Stimulated activated CD4-positive, alpha-beta T cell treated with anti-CD3 and anti-CD28 coated beads, Interleukin-1b, Interleukin-23, amount 100 ng/mL, for 1 hour (primary cell): ENCODE measurements at places on chromosomes 1 and 21.

- DNase-seq: peak; percentile 63
Measured at GRCh38 chr1:35451125-35451528, 106.1 kb downstream of the KIAA0319L start.

DNA sequence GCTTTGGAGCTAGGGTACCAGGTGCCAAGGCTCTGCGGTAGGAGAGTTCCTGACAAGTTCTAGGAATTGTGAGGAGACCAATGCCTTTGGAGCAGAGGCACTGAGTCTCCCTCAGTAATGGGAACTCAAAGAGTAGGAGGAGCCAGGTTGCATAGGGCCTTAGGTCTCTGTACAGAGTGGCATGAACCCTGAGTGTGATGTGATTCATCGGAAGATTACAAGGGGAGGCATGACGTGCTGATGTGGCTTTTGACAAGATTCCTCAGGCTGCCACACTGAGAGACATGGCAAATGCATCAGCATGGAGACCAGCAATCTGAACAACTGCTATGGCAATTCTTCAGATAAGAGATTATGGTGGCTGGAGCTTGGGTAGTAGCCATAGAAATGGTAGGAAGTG, 94.6 kb upstream of the SLC44A3 start:
- DNase-seq: no peak

- no peak for DNase-seq
Measured at GRCh38 chr1:24923485-24924113, 6.5 kb downstream of the RUNX3 start.

DNA sequence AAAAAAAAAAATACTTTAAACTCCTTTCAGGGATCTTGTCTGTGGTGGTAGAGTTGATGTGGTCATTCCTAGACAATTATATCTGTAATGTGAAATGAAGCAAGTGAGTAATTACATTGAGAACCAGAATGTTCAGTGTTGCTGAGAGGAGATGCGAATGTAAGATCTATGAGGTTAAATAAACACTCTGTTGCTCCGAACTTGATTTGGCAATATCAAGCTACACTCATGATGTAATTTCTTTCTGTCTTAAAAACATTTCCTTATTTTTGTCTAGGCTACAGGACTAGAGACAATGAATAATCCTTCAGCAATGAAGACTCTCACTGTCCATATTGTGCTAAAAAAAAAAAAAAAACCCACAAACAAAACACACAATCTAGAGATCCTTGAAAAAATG, 63.1 kb upstream of the IGSF5 start:
- DNase-seq: no peak

GRCh38 chr1:162110910-162111309, 41.4 kb downstream of the NOS1AP start:
- no peak for DNase-seq

DNA sequence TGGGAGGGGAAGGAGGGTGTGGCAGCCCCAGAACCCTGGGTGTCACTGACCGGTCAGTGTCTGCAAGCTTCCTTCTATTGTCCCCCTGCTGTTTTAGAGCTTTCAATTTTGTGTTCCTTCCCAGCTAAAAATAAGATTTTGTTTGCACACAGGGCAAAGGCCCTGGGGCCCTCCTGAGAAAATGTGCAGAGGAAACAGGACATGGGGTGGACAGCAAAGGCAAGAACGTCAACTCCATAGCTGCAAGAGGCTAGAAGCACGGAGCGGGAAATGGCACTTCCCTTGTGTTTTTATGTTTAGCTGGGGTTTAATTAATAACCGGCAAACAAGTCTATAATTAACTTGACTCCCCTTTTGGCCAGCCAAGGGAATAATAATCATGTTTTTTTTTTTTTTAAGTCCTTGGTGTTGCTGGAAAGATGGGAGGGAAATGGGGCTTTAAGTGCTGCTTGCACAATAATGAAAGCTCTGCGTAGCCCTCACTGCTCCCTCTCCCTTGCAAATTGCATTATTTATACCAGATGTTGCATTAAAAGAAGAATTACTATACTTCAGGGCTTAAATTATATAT, 261.4 kb upstream of the USP24 start:
- no peak for DNase-seq

DNA sequence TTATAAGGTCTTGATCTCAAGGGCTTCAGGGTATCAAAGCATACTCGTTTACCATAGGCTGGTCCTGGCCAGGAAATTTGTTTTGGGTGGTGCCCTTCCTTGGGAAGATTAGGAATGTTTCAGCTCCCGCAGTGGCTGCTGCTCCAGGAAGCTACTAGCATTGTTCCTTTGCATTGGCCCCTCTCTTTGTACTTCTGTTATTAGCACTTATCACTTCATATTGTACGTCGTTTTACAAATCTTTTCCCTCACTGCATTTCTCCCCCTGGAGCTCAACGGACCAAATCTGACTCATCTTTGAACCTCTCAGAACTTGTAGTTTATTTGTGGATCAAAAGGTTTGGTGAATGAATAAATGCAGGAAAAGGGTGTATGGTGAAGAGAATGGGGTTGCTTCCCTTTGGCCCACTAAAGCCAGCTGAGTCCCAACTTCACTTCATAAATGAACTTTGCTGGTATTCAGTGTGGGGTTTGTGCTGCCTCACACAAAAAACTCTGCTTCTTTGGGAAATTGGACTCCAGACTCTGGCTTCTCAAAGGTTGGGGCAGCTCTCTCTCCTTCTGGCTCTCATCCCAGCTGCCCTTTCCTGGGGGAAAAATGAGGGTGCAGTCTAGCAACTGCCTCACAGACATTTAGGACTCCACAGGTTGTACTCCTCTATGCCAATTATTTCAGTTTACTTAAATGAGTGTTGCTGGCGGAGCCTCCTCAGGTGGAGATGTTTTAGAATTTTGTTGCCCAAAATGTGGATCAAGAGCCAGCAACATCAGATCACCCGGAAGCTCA, 5.9 kb downstream of the GNAT2 start:
- no peak for DNase-seq

DNA sequence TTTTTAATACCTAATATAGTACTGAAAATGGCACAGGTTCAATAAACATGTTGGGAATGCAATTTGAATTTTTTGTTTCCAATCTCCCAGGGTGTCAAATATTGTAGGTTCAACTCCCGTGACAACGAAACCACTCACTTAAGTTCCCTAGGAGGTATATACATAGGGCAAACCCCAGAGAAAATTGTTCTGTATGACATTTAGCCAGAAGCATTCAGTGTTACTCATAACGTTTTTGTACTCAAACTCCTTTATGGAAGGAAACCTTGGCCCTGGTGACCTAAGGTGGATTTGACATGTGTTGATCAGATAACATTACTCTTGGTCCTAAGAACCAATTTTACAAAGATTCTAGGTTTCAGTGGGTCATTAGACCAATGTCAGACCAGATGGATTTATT, 110.6 kb downstream of the USP25 start:
- no peak for DNase-seq

DNA sequence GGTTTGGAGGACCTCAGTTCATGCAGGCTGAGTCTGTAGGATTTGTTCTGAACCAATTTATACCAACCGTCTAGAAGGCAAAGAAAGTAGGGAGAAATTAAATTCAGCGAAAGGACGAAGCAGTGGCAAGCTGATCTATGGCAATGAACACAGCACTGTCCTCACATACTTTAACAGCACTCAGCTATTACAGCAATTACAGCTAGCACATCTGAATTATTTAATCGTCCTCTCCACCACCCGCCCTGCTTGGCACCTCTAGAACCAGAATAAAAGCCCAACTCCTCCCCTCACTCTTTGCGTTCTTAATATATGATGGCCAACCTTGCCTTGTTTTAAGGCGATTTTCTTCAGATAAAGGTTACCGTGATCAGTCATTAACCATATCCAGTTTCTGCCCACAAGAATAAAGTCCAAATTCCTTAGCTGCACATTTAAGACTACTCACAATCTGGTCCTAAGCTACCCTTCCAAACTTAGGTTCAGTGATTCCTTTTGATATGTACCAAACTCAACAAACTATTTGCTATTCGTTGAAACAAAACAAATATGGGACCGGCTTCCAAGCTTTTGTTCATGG, 169.4 kb upstream of the ESRRG start:
- no peak for DNase-seq

GRCh38 chr1:242477944-242478343, 46.6 kb downstream of the PLD5 start:
- no peak for DNase-seq

DNA sequence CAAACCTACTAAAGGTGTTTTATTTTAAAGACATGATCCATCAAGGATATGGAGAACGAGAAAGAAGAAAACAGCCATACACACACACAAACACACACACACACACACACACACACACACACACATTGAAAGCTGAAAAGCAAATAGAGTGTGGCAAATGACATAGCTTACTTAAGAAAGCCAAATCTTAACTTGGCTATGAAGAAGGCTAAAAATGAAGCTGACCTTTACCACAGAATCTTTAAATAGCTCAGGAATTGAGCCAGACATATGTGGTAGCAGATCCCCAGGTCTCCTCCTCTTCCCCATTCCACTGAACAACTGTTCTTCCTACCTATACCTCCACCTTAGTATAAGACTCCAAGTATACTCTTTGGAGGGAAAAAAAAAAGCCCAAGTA, 185.6 kb downstream of the CLEC20A start:
- DNase-seq: no peak

- no peak for DNase-seq
Measured at GRCh38 chr1:164958982-164959768, 397.3 kb downstream of the LMX1A start.

DNA sequence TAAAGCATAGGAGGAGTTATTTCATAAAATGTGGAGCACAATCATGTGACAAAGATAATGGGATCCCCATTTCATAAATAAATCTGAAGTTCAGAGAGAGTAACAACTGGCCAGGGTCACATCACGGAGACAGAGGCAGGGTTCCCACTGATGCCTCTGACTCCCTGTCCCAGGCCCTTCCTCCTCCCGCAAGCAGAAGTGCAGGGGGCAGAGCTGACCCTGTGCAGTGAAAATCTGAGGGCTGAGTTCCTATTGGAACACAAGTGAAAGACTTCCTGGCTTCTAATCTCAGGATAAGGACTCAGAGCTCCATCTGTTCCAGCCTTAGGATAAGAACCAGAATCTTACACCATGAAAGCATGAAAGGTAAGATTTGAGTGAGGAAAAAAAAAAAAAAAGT, 22.0 kb downstream of the SELL start:
- DNase-seq: no peak

DNA sequence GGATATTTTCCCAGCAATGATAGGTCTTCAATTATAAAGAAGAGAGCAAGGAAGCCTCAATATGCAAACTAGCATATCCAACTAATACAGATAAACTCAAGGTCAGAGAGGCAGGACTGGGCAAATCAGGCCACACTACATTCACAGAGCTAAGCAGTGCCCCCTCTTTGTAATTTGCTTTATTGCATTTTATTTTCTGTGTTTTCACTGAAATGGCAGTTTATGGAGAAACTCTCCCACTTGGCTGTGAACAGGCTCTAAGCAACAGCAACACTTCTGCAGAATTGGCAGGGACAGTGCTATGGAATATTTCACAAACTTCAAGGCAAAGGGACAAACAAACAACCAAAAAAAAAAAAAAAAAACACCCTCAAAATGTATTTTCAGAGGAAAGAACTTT, 93.4 kb upstream of the SOD1 start:
- no peak for DNase-seq
